Fibroblast of skin of abdomen (primary cell): ENCODE measurements at places on chromosomes 2 and 18.

DNA sequence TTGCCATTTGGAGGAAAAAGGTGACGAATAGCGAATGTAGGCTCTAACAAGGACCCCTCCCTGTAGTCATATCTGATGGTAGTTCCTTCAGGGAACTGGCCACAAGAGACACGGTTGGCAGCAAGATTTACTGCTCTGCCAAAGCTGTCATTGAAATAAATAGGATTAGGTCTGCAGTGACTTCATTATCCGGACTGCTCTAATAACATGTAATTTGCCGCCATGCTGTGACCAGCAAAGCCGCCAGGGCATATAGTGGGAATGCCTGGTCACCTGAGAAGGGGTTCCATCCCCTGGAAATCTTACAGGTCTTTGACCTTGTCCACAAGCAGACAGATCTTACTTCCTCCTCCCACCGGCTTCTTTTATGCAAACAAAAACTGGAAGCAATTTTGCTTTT lies 59.4 kb upstream of the LAPTM4A start:
- DNase-seq = no peak

DNA sequence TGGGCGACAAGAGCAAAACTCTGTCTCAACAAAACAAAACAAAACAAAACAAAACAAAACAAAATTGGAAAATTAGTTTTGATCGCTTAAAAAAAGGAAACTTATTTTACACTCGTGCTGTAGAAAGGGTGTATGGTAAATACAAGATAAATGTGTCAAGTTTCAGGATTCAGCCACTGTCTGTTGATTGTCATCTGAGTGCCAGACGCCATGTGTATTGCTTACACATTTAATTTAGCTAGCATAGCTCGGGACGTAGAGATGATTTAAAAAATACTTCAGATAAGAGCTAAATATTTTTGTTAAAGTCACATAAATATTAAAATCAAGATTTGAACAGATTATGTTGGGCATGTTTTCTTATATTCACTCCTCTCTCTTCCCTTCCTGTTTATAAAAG lies 568.1 kb upstream of the ZNF804A start:
- no peak for DNase-seq

GRCh38 chr18:42392926-42393325 lies 437.9 kb downstream of the PIK3C3 start:
- no peak for DNase-seq

- DNase-seq = peak; percentile 14
These were observed 114.8 kb downstream of the SCG2 start for GRCh38 chr2:223487214-223487846.

DNA sequence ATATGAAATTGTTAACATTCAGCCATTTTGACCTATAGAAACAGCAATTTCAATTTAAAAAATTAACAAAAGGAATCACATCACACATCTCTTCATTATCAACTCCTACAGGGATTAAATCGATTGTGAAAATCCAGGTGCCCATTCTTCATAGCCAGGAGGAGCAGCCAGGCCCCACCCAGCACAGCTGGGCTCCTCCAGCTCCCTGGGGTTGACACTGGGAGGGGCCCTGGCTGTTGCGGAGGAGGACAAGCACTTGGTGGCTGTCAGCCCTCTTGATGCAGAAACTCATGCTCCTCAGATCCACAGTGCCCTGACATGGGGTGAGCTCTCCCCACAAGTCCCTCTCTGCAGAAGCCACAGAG lies 99.8 kb downstream of the FAM210A start:
- DNase-seq = no peak

- no peak for DNase-seq
These were observed 17.5 kb upstream of the KANSL1L start for GRCh38 chr2:210188755-210189154.

- DNase-seq = no peak
These were observed 1.8 kb upstream of the EVA1A start for GRCh38 chr2:75562513-75562864.

GRCh38 chr2:20647738-20648137 lies 3.2 kb downstream of the HS1BP3 start:
- DNase-seq = no peak

DNA sequence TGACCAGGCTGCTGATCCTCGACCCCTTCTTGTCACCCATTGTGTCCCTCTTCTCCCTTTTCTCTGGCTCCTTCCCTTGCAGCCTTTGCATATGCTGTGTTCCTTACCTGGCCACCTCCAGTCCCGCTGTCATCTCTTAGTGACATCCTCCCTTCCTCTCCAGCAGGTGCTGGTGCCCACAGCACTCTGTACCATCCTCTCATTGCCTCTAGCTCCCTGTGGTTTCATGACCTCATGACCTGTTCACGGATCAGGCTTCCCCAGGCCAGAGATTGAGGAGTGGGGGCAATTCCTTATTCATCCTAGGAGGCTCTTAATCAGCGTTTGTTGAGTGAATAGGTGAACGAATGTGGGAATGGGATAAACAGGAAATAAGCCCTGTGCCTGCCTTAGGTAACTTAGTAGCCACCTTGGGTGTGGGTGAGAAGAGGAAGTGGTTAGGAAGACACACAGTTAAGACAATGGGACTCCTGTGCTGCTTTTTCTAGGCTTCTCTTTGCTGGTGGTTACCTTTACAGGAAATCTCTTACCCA lies 35.5 kb downstream of the ITGA6 start:
- no peak for DNase-seq

- no peak for DNase-seq
These were observed 153.5 kb downstream of the FTCDNL1 start for GRCh38 chr2:199697469-199697868.

DNA sequence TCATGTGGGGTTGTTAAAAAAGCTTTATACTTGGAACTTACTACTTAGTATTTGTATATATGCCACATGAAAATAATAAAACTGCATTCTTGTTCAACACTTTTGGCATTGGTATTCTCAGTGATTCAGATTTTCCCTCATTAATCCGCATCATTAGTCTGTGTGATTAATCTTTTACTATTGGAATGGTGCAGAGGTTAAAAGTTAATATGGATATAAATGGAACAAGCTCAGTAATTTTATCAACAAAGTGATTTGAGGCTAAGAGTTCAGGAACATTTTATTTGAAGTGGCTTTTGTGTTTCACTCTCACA lies 45.4 kb upstream of the REG3G start:
- DNase-seq = no peak

DNA sequence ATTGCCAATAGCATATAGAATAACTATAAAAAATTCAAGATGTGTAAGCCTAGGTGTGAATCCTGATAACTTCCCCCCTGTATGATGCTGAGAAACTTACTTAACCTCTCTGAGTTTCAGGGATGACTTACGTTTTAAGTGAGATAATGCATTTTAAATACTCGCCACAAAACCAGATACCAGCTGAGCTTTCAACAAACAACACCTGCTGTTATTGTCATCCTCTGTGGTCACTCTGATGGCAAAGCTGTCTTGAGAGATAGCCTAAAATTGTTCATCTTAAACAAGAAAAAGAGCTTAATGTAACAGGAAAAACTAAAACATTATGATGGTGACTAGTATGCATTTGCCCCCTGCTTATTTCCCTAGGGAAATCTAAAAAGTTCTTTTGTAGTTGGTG lies 131.5 kb downstream of the RAD51AP2 start:
- DNase-seq = no peak

- DNase-seq = no peak
These were observed 35.2 kb downstream of the CPO start for GRCh38 chr2:206974551-206974950.

DNA sequence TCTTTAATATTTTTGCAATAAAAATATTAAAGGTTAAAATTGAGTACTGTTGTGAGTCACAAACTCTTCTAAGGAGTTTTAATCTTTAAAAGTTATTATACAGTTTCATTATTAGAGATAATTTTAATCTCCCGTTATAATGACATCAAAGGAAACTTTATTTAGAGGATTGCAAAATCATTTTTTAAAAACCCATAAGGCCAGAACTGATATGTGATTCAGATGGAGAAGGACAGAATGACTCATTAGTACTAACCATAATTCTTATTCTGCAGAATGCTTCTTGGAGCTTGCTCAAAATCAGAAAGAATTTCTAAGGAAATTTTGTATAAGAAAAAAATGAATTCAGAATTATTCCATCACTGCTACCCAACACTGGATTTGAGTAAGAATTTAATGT lies 12.5 kb upstream of the HNRNPLL start:
- DNase-seq = peak; percentile 40

- DNase-seq = no peak
These were observed 7.5 kb downstream of the MOCOS start for GRCh38 chr18:36194600-36195315.

DNA sequence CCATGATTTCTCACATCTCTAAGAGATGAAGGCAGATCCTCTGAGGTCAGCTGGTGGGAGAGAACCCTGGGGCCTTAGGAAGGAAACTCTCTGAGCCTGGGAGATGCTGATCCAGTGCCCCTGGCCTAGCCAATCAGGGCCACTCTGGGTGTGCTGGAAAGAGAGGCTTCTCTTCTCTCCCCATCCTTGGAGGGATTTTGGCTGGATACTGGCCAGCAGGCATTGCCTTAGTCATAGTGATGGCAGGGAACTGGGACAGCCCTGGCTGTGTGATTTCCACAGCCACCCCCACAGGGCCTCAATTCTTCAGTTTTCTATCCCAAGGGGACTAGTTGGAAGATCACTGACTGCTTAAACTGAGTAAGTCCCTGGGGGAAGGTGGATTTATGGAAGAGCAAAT lies 26.6 kb upstream of the PLB1 start:
- peak; percentile 48 for DNase-seq

DNA sequence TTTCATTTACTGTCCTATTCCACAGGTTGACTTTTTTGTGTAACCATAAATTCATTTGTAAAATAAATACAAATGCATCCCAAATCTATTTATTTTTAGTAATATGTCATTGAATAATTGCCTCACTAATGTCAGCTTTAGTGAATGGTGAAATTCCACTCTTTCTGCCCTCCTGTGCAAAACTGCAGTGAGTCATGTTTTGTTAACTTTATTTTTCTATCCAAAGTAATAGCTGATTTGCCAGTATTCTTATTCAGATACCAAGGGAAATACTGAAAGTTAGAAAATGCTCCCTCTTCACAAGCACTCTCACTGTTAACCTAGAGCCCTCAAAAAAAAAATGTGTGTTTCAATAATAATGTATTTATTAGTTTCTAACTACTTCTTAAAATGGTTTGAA lies 322.8 kb downstream of the RIT2 start:
- DNase-seq = no peak

DNA sequence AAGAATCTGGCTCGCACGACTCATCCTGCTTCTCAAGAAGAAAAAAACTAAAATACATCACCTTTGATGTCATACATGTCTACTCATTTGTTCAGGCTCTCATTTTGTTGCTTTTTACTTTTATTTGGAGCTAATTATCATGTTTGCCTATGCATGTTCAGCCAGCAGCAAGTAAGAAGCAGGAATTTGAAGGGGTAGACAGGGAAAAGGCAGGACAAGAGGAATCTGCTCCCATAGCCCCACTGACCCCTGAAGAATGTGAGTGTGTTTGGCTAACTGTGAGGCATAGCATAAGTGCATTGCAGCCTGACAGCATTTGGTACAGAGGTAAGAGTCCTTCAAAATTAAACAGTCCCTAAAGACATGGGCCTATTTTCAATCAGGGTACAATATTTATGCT lies 72.7 kb downstream of the NYAP2 start:
- no peak for DNase-seq

DNA sequence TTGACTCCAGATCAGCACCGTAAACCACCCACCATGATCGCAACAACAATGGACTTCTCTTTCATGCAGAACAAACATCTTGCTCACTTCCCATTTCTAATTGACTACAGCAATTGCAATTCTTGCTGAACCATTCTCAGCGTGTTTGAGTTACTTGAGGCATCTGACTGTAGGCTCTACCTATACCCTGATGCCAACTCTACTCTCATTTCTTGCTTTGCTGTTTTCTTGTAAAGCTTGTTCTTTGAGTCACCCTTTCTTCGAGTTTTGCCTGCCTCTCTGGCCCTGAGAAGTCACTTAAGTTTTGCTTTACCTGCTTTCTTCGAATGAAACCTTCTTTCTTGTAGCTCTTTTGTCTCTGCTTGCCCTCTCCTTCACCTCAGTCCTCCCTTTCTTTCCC lies 160.5 kb upstream of the RND3 start:
- no peak for DNase-seq

DNA sequence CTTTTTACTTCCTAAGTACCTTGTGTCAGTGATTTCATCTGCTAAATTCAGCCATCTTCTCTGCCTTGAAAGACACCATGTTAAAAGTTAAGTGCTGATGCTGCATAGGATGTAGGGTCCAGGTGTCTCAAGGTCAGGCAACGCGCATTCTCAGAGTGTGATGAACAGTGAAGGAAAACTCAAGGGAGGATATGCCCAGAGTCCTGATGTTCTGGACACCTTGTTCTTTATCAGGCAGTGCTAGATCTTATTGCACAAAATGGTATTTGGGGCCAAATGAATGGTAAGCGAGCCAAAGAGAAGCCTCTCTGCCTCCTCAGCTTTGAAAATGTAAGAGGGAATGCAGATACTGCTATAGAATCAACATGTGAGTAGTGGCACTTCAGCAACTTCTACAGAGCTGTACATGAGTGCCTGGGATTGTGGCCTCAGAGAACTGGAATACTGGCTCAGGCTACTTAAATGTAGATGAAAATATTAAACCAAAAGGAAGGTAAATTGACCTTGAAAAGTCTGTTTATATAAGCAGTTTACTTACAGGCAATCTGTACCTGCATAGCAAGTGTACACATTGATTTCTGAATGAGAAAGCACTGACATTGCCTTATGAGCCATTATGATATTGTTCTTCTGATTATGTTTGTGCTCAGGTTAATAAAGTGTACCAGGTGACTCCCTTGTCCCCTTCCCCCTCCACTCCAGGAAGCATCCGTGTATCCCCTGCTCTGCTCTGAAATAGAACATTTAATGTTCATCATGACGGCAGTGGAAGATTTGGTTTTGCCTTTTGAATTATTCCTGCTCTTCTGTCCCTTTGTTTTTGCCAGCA lies 86.7 kb upstream of the RANBP2 start:
- DNase-seq = no peak

DNA sequence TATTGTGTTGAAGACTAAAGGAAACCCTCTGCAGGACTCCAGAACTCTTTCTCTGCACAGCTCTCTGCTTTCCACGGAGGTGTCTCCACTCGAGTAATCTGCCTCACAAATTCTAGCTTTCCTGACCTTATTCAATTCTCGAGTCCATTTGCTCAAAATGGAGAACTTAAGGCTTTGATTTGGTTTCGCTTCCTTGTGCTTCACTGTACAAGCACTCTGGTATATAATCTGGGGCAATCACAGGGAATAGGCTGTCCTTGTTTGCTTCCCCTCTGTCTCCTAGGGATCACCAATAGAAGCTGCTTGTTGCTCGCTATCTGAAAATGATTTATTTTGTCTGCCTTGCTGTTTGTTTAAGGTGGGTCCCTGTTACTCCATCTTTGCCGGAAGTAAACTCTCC lies 129.1 kb upstream of the DOCK10 start:
- DNase-seq = no peak

GRCh38 chr18:6971823-6972478 lies 145.6 kb downstream of the LAMA1 start:
- no peak for DNase-seq
